ENCODE measurements at places on chromosomes 11 and 22.

DNA sequence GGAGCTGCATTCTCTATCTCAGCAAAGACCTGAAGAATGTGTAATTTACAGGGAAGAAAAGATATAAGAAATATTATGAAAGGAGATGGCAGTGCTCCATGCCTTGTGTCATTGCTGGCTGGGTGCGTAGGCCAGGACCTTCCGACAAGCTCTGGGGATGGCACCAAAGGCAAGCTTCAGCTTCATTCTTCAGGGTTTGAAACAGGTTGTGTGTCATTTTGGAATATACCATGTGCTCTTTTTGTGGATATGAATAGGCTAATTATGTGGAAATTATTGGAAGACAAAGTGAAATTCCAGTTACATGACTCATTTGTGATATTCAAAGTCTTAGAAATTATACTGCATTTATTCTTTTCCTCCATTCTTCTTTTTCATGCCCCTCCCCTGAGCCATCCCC, 5.7 kb upstream of the KIRREL3 start:
- no peak for DNase-seq

DNA sequence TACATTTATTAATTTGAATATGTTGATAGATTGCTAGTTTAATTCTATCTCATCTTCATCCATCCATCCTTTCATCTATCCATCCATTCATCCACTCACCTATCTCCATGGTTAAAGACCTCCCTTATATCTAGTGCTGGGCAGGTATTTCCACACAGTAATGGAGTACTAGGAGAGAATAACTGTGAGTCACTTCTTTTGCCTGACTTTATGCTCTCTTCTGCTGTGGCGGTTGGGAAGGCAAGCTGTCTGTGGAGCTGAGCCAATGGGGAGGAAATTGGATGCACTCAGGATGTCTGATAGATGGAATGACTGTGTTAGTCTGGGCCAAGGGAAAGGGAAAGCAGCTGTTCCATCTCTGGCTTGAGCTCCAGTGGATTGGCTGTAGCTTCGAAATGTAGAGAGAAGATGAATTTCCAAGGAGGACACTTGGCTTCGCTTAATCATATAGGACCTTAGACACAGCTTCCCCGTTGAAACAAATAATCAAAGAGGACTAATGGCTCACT, 60.3 kb downstream of the NELL1 start:
- DNase-seq: no peak

GRCh38 chr22:27152033-27152432, 494.6 kb downstream of the MIAT start:
- no peak for DNase-seq

DNA sequence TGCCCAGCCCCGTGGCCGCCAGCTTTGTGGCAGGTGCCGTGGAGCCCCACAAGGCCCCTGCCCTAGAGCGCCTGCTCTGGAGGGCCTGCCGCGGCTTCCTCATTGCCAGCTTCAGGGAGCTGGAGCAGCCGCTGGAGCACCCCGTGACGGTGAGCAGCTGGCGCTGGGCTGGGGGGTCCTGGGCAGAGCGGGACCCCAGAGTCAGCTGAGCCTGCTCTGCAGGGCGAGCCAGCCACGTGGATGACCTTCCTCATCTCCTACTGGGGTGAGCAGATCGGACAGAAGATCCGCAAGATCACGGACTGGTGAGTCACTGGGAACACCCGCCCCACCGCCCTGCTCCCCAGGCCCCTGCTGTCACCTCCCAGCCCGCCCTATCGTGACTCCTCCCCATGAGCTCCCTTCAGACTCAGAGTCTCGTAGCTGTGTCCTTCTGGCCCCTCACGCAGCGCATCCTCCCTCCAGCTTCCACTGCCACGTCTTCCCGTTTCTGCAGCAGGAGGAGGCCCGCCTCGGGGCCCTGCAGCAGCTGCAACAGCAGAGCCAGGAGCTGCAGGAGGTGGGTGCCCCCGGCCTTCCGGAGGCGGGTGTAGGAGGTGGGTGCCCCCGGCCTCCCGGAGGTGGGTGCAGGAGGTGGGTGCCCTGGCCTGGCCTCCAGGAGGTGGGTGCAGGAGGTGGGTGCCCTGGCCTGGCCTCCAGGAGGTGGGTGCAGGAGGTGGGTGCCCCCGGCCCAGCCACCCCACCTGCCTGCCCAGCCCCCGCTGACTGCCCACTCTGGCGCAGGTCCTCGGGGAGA, 4.7 kb downstream of the TCIRG1 start:
- no peak for DNase-seq

- no peak for DNase-seq
Observed at GRCh38 chr22:30617819-30618218, 10.8 kb downstream of the TCN2 start.

- DNase-seq: no peak
Observed at GRCh38 chr11:120386774-120387371, 50.7 kb downstream of the ARHGEF12 start.

DNA sequence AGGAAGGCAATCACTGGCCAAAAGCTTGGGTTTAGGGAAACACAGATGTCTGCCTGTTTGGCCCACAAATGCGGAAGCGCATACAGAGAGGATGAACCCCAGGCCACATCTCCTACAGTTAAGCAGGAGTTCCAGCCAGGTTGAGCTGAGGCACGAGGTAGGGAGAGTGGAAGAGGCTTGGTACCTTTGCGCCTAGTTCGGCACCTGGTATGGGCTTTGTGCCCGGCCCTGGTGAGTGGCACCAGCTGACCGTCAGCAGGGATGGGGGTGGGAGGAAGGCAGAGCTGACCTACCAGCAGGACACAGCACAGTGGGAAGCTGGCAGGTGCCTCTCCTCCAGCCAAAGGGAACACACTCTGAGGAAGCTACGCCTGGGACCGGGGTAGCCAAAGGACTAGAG, 57.6 kb downstream of the KCNC1 start:
- DNase-seq: no peak

DNA sequence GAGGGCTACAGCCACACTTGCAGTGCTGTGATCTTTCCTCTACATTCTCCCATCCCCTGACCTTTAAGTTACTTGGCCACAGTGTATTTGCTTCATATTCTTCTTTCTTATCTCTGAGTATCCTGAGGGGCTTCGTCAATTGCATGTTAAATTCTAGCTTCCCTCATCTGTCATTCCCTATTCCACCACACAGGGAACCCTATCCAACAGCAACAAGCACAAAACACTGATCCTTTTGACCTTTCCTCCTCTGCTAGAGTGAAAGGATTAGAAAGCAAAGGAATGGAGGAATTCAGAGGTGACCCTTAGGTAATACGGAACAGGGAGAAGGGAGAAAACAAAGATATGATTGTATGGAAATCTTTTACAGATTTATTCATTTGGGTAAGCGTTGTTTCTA, 1061.7 kb upstream of the TENM4 start:
- DNase-seq: no peak

DNA sequence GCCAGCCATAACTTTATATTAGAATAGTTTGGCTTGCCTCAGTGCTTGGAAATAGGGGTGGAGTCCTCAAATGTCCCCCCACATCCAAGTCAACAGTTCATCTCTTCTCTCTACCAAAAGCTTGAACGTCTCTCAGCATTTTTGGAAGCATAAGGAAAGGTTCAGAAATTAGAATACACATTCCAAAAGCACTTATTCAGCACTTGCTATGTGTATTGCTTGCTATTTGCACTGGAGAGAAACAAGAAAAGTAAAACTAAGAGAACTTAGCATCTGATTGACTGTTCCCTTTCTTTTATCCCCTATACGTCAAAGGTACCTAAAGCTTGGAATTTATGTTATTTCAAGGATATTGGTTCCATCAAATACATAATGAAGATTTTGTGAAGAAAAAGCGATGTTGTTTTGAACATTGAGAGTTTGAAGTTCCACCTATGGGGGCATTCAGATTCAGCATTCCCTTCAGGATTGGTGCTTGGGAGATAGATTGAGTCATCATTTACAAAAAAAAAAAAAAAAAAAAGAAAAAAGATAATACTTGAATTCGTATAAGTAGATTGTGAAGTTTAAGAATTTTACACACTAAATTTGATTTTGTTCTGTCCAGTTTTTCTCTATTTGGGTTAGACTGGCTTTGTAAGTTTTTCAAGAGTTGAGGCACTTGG, 1.3 kb downstream of the TBRG1 start:
- DNase-seq: no peak

DNA sequence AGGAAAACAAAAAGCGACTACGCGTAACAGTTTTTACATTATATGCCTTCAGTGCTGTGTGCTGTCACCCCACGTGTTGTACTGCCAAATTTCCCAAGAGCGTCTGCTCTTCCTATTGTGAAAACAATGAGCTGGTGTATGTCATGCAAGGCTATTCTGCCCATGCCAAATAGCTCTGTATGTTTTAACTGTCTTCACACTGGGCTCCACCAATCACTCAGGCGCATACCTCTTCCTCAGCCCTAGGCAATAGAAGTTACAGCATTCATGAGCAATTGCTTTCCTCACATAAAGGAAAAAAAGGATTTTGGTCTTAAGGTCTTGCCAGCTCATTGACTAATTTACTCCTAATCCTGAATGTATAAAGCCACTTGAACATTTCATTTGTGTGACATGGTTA, 606.8 kb downstream of the NTM start:
- DNase-seq: no peak
